Osteoblast (primary cell): ENCODE measurements at places on chromosomes 12 and 14.
A peak's percentile ranks its signal among the peaks of the same experiment; 100 is the strongest.

GRCh38 chr14:99327050-99327449 is 55.1 kb upstream of the BCL11B start:
- peaks cover 3% of the 10 kb centered on the region for H3K27me3 ChIP-seq
- H3K27ac ChIP-seq = no peak overlapping the region
- H3K36me3 ChIP-seq = no peaks in the 10 kb centered on the region
- H3K4me1 ChIP-seq = no peaks in the 10 kb centered on the region
- no peak for DNase-seq

- peak overlapping the region; percentile 95 for H3K27ac ChIP-seq
- no peak for DNase-seq
- no peaks in the 10 kb centered on the region for H3K36me3 ChIP-seq
- H3K4me3 ChIP-seq = no peak overlapping the region
- H3K4me1 ChIP-seq = peaks cover 45% of the 10 kb centered on the region
- H3K27me3 ChIP-seq = no peaks in the 10 kb centered on the region
Observed at GRCh38 chr12:68260153-68260552, 6.7 kb upstream of the IL22 start.

DNA sequence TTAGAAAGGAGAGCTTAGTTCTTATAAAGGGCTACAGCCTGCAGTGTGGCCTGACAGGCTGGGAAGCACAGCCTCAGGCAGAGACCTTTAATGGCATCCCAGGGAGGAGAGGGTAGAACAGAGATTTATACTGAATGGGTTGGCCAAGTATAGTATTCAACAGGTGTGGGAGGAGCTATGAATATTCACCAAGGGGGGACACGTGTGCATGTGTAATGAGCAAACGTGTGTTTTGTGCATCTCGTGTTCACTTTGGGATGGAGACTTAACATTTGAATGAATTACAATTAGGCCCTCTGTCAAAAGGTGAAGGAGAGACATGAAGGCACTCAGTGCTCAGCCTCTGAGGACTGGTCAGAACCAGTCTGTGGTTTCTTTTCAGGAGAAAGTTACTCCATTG is 5.2 kb downstream of the TDP1 start:
- no peaks in the 10 kb centered on the region for H3K27me3 ChIP-seq
- H3K36me3 ChIP-seq = peaks cover 40% of the 10 kb centered on the region
- no peak for DNase-seq
- H3K4me3 ChIP-seq = no peak overlapping the region
- H3K27ac ChIP-seq = no peak overlapping the region

GRCh38 chr12:79128956-79129355 is 264.4 kb downstream of the SYT1 start:
- no peaks in the 10 kb centered on the region for H3K36me3 ChIP-seq
- H3K27me3 ChIP-seq = no peaks in the 10 kb centered on the region
- DNase-seq = no peak
- H3K4me1 ChIP-seq = no peaks in the 10 kb centered on the region
- no peak overlapping the region for H3K27ac ChIP-seq

- H3K27me3 ChIP-seq = no peaks in the 10 kb centered on the region
- no peaks in the 10 kb centered on the region for H3K36me3 ChIP-seq
- no peak for DNase-seq
Observed at GRCh38 chr12:43099691-43100163, 452.3 kb downstream of the ADAMTS20 start.

GRCh38 chr14:54137614-54137961 is 181.0 kb upstream of the BMP4 start:
- H3K4me3 ChIP-seq = no peak overlapping the region
- no peak for DNase-seq
- peaks cover under 1% of the 10 kb centered on the region for H3K27me3 ChIP-seq
- no peaks in the 10 kb centered on the region for H3K4me1 ChIP-seq
- H3K36me3 ChIP-seq = no peaks in the 10 kb centered on the region

GRCh38 chr14:32109676-32110547 is 32.8 kb downstream of the ARHGAP5 start:
- H3K4me1 ChIP-seq = no peaks in the 10 kb centered on the region
- DNase-seq = peak; percentile 57
- peak overlapping the region; percentile 47 for H3K27ac ChIP-seq
- H3K27me3 ChIP-seq = no peaks in the 10 kb centered on the region
- H3K36me3 ChIP-seq = no peaks in the 10 kb centered on the region

DNA sequence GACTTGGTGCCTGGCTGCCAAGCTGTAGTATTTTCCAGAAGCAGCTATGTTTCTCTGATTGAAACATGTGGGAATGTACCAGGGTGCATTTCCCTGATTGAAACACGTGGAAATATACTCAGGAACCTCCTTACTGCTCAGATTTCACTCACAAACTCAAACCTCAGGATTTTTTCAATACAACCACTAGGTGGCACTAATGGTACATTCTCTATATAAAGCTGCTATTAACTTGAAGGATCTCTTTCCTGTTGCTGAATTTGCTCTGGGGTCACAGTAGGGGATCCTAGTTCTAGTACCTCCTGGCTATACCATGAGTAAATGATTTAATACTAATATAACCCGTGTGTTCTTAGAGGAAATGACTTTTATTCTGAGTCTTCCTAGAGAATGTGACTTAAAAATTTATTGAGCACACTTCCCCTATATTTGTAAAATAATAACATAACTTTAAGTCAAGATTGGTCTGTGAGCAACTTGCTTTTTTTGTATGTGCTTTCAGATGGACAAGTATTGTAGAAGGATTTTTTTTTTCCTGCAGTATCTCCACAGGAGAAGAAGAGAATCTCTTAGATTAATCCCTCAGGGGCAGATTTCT is 173.8 kb upstream of the MIS18BP1 start:
- H3K4me1 ChIP-seq = no peaks in the 10 kb centered on the region
- peak; percentile 61 for DNase-seq
- no peaks in the 10 kb centered on the region for H3K36me3 ChIP-seq
- no peaks in the 10 kb centered on the region for H3K27me3 ChIP-seq

DNA sequence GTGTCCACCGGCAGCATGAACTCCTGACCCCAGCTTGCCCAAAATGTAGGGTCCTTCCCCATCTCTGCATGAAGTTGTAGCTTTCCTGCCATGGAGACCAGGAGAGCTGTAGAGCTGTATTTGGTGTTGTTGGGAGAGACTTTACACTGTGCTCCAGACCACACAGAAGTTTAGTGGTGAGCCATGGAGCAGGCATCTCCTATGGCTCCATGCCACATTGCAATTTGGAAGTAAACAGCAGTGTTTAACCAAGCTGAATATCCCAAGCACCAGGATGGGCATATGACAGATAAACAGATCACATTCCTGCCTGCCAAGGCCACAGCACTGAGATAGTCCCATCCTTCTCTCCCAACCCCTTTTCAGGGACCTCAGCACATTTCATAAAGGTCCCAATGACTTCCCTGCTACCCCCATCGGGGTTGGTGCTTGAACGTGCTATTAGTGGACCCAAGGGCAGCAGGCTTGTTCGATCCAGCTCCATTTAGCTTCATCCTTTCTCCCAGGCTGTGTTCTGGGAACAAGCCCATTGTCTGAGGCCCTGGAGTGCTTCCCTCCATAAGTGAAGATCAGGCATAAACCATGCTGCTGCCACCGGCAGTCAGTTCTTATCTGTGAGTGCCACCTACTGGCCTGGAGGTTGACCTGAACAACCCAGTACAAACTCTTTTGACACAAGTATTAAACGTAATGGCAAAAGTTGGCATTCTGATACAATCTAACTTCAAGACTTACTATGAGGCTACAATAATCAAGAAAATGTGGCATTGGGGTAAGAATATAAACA is 172.3 kb upstream of the ATXN7L3B start:
- H3K4me1 ChIP-seq = peaks cover 6% of the 10 kb centered on the region
- peak; percentile 15 for DNase-seq
- no peaks in the 10 kb centered on the region for H3K27me3 ChIP-seq
- no peaks in the 10 kb centered on the region for H3K36me3 ChIP-seq
- H3K27ac ChIP-seq = no peak overlapping the region

DNA sequence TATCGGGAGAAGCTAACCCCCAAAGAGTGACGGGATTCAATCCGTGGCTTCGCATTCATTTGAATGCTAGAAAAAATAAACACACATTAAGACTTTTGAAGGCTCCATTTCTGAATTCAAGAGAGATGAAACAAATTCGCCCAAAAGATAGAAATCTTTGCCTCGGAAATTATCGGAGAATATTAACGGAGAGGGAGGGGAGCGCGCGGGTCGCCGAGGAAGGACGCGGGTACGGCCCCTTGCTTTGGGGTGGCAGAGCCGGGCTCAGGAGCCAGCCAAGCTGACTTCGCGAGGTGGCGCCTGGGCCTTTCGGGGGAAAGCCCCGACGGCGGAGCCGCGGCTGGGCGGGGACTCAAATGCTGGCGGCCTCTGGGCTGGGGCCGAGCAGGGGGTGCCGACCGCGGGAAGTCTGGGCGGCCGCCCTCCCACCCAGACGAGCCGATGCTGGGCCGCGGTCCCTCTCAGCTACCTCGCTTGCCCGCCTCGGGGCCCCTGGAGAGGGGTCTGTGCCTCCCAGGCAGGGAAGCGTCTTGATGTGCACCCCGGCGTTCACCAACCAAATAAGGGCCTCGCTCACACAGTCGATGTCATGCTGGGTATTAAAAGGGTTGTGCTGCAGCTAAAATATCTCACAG is 14.7 kb downstream of the NKX2-1 start:
- H3K4me1 ChIP-seq = no peaks in the 10 kb centered on the region
- no peaks in the 10 kb centered on the region for H3K36me3 ChIP-seq
- peak; percentile 36 for DNase-seq
- H3K27ac ChIP-seq = no peak overlapping the region

- H3K27me3 ChIP-seq = no peaks in the 10 kb centered on the region
- DNase-seq = no peak
- H3K36me3 ChIP-seq = no peaks in the 10 kb centered on the region
- H3K4me1 ChIP-seq = no peaks in the 10 kb centered on the region
- H3K4me3 ChIP-seq = no peak overlapping the region
Observed at GRCh38 chr12:106170285-106170684, 31.5 kb upstream of the NUAK1 start.

- H3K27me3 ChIP-seq = no peaks in the 10 kb centered on the region
- H3K4me1 ChIP-seq = peaks cover 41% of the 10 kb centered on the region
- H3K4me3 ChIP-seq = peak overlapping the region; percentile 29
- peak overlapping the region; percentile 96 for H3K27ac ChIP-seq
- no peaks in the 10 kb centered on the region for H3K36me3 ChIP-seq
Observed at GRCh38 chr12:93699271-93700145, 22.3 kb downstream of the CRADD start.

GRCh38 chr14:96100161-96101064 is 61.3 kb downstream of the C14orf132 start:
- H3K27me3 ChIP-seq = no peaks in the 10 kb centered on the region
- peak overlapping the region; percentile 55 for H3K27ac ChIP-seq
- H3K4me1 ChIP-seq = peaks cover 30% of the 10 kb centered on the region
- no peak overlapping the region for H3K4me3 ChIP-seq

- H3K27me3 ChIP-seq = no peaks in the 10 kb centered on the region
- H3K4me3 ChIP-seq = no peak overlapping the region
- DNase-seq = no peak
Observed at GRCh38 chr12:60216226-60216625, 620.4 kb downstream of the SLC16A7 start.

DNA sequence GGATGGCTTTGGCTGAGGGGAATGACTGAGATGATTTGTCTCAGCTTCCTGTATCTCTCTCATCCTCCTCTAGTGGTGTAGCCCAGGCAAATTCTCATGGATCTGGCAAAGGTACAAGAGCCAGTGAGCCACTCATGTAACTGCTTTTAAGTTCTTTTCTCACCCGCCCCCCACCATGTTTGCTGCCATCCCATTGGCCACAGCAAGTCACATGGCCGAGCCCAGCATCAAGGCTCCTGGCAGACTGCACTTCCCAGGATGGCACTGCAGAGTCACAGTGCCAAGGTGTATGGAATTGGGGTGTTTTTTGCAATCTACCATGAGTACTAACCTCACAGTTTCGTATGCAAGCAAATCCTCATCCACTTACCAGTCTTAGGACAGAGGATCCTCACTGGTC is 50.9 kb downstream of the CHST11 start:
- peak; percentile 18 for DNase-seq
- H3K27me3 ChIP-seq = no peaks in the 10 kb centered on the region
- H3K4me3 ChIP-seq = no peak overlapping the region
- no peaks in the 10 kb centered on the region for H3K36me3 ChIP-seq
- peaks cover 8% of the 10 kb centered on the region for H3K4me1 ChIP-seq

DNA sequence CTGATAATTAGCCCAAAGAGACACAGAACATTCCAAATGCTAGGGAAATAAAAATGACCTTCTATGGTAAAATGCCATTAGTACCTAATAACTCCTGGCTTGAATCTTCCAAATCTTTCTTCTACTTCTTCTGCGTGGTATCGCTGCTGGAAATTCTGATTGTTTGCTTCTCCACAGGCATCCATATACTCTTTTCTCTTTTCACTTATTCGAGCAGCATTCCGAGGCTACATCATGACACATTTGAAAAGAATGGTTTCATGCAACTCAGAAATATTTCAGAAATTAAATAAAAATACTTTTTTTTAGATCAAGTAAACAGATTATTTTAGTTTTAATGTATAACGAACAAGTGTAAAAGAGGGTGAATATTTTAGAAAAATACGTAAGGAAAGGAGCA is 18.9 kb downstream of the ZCCHC8 start:
- no peak overlapping the region for H3K4me3 ChIP-seq
- peaks cover 52% of the 10 kb centered on the region for H3K36me3 ChIP-seq
- no peak for DNase-seq
- no peaks in the 10 kb centered on the region for H3K27me3 ChIP-seq

DNA sequence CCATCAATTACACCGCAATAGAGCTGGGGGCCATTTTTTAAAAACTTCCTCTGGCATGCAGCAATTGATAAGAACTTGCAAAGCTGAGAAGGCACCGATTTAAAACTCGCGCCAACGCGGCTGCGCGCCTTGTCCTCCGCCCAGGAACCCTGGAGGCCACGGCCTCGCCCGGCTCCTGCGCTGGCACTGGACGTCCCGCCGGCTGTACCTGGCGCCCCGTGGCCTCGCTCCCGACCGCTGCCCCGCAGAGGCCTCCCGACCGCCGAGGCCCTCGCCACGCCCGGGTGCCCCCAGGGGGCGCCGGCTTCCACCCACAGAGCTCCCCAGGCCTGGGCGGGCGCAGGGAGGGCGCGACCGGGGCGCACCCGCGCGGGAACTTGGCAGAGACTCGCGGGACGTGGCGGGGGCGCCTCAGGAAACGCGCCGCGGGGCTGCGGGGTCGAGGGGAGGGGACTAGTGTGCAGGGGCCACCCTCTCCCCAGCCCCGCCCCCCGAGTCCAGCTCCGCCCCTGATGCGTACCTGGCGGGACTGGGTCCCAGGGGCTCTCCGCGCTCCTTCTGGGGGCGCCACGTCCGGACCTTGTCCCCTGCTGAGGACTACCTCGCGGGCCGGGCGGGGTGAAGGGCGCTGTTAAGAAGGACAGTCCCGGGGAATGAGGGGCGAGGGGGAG is 65.7 kb downstream of the TNFAIP2 start:
- H3K27me3 ChIP-seq = peaks cover 30% of the 10 kb centered on the region
- H3K4me3 ChIP-seq = peak overlapping the region; percentile 40
- H3K4me1 ChIP-seq = no peaks in the 10 kb centered on the region
- H3K27ac ChIP-seq = no peak overlapping the region

GRCh38 chr14:89616852-89617341 is 199.9 kb upstream of the FOXN3 start:
- no peaks in the 10 kb centered on the region for H3K36me3 ChIP-seq
- DNase-seq = peak; percentile 86
- H3K4me3 ChIP-seq = peak overlapping the region; percentile 79
- peaks cover 19% of the 10 kb centered on the region for H3K4me1 ChIP-seq
- H3K27me3 ChIP-seq = no peaks in the 10 kb centered on the region
